ENCODE measurements at places on chromosomes 5 and 9.

DNA sequence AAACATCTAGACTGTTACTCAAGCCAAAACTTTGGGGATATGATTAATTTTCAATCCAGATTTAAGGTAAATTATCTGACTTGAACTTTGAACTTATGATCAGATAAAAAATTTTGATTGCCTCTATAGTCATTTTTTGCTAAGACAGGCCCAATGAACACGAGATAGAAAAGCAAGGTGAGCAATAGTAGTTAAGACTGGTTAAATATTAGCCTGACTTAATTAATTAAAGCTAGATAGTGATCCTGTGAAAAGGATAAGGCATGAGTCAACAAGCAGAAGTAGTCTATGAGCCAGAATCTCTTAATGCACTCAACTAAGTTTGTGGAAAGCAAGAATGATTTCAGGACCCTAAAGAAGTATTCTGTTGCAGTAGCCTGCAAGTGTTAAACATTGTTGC is 66.5 kb downstream of the PDE4D start:
- DNase-seq: no peak

DNA sequence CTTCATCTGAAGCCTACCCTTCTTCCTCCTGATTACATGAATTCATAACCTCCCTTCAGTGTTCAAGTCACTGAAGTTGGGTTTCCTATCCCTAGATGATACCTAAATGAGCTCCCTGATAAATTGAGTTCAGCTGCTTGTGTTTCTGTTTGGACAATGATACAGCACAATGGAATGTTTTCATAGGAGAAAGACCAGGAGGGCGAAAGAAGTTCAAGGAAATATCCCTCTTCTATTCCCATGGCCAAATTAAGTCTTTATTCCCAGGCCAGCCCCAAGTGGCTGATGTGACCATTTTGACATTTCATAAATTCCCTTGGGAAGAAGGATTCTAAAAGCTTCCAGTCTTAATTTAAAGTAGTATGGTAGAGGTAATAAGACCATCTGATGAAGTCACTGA is 555.8 kb upstream of the CLINT1 start:
- DNase-seq: no peak

DNA sequence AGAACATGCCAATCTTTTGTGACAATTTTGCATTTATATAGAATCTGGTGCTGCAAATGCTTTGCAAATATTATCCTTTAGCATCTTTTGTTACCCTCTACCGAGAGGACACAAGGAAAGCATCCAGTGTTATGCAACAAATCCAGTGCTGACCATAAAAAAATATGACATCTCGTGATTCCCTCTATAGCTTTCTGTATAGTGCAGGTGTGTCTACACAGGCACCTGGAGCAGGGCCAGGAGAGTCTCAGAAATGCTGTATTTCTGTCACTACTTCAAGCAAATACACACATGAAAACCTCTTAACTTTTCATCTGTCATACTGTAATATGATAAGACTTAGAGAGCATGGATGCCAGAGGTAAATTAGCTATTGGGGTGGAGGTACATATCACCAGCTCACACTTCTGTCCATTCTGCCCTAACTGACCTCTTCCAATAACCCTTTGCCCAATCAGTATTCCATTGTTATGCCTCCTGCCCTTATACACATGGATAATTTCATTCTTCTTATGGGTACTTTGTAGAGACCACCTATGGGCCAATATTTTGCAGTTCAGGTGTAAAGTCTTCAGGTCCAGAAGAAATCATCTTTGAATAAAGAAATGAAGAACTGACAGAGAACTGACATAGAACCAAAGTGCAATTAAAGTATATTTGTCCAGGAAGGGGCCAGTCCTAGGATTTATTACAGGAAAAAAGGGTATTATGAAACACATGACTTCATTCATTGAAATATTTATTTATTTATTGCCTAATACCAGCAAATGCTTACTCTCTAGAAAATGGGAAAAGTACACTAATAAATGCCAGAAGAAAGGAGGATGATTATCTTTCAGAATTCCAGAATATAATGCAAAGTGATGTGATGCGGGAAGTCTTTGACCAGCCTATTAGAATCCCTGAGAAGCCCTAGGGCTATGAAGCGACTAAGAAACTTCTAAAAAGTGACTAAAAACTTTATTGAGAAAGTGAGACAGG is 106.5 kb downstream of the EPB41L4A start:
- no peak for DNase-seq

DNA sequence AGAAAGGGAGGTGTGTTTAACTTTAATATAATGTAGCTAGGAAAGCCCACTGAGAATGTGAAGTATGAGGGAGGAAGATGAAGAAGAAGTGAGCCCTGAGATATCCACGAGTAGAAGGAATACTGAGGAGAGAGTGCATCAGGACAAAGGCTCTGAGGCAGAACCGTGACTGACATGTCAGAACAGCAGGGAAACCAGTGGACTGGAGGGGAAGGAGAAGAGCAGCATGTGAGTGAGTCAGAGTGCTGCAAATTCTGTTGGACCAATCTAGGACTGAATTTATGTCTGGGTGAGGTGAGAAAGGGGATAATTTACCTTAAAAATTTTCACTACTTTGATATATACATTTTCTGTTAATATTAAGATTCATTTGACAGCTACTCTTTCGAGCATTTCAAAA is 110.3 kb downstream of the ST8SIA4 start:
- no peak for DNase-seq

DNA sequence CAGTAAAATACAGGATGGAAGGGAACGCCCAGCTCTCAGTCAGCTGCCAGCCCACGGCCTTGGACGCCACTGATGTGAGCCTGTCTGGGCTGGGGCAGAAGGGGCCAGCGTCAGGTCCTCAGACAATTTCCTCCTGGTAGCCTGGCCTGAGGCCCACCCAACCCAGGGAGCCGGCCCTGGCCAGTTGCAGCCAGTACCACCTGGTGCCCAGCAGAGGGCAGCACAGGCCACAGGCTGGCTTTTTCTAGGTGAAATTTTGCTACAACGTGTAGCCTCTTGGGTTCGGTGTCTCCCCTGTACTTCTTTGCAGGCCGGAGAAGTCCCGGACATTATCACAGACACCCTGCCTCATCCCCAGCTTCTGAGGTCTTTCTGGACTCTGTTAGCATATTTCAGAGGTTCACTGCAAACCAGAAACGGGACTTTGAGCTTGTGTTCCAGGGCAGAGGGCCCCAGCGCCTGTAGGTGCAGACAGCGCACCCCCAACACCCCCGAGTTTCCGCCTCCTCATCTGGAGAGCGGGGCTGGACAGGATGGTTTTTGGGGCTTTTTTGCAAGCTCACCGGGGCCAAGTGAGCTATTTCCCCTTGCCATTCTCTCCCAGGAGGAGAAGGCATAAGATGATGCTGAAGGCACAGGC is 45.9 kb upstream of the KCNMB1 start:
- peak; percentile 62 for DNase-seq

DNA sequence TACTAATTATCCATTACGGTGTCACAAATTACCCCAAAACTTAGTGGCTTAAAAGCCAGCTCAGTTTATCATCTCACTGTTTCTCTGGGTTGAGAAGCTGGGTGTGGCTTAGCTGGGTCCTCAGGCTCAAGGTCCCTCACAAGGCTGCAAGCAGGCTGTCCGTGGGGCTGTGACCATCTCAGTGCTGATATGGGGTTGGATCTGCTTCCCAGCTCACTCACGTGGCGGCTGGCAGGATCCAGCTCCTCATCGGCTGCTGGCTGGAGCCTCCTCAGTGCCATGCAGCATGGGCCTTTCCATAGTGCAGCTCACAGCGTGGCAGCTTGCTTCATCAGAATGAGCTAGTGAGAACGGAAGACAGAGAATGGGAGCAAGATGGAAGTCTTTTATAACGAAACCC is 128.5 kb upstream of the CPEB4 start:
- DNase-seq: no peak

DNA sequence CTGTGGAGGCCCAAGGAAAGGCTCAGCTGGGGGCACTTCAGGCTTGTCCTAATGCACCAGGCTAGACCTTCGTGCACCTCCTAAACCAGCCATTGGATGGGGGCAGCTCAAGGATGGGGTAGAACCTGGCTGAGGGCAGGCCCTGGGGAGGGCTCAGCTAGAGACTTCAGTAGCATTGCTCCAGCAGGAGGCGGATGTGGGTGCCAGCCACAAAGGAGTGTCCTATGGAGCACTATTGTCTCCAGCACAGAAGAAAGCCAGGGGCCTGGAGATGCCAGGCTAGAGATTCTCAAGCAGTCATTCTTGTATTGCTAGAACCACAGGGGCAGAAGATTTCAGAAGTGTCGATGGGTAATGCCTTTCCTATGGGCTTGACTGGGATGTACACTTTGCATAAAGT is 131.8 kb downstream of the SYK start:
- DNase-seq: no peak

- DNase-seq: no peak
These were observed 12.7 kb downstream of the CSF1R start for GRCh38 chr5:150073677-150074076.

DNA sequence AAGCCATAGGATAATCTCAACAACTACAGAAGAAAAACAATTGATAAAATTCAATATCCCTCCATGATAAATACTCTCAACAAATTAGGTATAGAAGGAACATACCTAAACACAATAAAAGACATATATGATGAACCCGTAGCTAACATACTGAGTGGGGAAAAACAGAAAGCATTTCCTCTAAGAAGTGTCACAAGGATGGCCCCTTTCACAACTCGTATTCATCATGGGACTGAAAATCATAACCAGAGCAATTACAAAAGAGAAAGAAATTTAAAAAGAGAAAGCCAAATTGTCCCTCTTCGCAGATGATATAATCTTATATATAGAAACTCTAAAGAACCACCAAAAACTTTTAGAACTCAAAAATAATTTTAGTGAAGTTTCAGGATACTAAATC is 146.3 kb upstream of the RGMB start:
- DNase-seq: no peak

- DNase-seq: no peak
These were observed 43.3 kb upstream of the ALDOB start for GRCh38 chr9:101478906-101479305.

DNA sequence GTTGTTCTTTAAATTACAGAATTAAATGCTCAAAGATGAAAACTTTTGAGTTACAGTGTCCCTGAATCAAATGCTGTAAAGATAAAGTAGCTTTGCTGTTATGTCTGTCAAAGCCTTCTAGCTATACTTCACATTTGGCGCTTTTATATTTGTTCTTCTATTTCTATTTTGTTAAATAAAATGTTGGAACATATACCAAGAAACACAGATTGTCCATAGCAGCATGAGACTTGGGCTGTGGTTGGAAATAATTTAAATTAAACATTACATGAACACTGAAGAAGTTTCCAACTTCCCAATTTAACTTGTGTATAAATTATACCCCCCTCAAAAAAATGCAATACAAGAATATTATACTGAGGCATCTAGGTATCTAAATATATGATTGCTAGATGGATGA is 249.8 kb downstream of the NR2F1-AS1 start:
- DNase-seq: no peak

- DNase-seq: no peak
These were observed 346.9 kb downstream of the ZNF608 start for GRCh38 chr5:124399426-124399961.

- DNase-seq: peak; percentile 26
These were observed 2.2 kb upstream of the ELL2 start for GRCh38 chr5:95963650-95964410.

DNA sequence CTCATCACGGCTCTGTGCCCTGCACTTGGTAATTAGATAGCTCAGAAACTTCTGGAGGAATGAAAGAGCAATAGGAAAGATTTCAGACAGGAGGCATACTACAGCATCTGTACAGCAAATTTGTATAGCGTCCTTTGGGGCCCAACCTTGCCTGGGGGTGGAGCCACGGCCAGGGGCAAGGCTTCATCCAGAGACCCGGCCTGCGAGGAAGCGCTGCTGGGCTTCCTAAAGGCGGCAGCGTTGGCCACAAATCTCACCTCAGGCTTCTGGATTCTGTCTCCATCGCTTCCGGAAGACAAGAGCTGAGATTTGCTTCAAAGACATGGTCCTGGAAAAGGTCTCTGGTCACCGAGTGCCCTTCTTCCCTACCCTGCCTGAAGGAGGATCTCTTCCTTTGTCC is 12.2 kb upstream of the SPATA31D1 start:
- DNase-seq: no peak

- no peak for DNase-seq
These were observed 445.2 kb downstream of the ELAVL2 start for GRCh38 chr9:23380821-23381220.

GRCh38 chr5:74070766-74071165 is 444.8 kb downstream of the ARHGEF28 start:
- DNase-seq: no peak

DNA sequence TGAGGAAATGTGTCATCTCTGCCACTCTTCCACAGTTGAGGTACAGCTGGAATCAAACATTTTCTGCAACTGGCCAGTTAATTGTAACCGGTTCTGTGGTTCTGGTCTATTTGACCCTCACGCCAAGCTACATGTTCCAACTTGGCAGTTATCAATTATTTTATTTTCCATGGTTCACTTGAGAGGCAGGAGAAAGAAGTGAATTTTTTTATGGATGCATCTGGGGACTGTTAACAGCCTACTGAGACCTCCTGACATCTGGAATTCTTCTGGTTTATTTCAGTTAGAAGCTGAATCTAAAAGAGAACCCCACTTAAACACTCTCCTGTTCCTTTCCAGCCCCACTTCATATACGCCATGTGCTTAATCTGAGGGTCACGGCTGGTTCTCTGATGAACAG is 372.3 kb downstream of the DNAH5 start:
- no peak for DNase-seq

GRCh38 chr5:57681942-57682341 is 199.3 kb upstream of the ACTBL2 start:
- DNase-seq: no peak

DNA sequence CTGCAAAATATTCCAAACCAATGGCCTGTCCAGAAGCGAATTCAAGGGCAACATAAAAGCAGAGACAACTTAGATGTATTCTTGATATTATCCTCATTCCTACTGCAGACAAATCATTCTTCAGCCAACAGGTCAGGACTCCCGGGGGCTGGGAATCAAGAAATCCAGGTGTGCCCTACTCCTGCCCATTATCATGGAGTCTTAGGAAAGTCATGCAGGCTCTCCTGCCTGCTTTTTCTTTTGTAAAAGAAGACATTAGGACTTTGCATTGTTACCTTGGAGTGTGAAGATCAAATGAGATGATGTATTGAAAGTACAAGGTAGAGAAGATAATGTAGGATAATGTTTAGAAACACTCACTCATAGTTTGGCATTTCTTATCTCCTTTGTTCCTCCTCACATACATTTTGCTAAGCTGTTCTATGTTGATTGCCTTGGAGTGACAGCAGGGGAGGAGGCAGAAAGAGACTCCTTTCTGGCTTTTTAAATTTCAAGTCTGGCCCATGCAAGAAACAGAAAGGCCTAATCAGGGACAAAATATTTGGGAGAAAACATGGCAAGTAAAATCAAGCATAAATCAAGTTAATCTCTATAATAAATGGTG is 113.8 kb downstream of the SV2C start:
- no peak for DNase-seq

DNA sequence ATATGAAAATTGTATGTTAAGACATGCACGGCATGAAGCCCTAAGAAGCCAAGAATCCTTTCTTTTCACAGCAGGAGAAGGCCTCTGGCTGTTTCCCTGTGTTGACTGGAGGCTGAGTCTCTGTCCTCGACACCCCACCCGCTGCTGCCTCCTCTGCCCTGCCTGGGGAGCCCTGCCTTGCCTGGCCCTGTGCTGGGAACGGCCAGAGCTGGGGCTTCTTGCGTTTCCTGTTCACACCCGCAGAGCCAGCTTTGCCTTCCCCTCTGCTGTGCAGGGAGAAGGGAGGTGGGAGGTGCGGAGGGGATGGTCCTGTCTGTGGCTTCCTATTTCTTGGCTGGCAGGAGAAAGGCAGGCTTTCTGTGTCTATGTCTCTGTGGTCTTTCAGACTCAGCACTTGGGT is 6.9 kb upstream of the GMCL2 start:
- DNase-seq: no peak

- DNase-seq: no peak
These were observed 7.6 kb downstream of the TMEM174 start for GRCh38 chr5:73180566-73180965.
